ENCODE measurements at places on chromosomes 6 and 20.

DNA sequence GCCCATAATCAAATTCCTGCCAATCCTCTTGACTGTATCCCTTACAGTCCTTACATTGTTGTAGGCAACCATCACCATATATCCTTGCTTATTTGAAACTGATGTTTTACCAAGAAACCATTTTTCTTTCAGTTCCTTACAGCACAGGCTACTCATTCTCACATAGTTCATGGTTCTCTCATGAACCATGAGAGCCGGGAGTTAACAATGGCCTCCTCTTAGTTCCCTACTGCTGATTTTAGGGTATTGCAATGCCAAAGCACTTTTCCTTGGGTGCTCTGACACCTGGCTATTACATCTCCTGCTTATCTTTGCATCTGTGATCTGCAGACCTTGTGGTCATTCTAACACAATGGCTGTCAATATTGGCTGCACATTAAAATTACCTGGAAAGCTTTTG lies 133.4 kb downstream of the MYB start:
- no peak for DNase-seq

- no peak for DNase-seq
These were observed 363.2 kb downstream of the QKI start for GRCh38 chr6:163777716-163778115.

GRCh38 chr20:63058696-63059335 lies 52.1 kb upstream of the BHLHE23 start:
- DNase-seq, result no peak

- no peak for DNase-seq
These were observed 11.2 kb downstream of the PREP start for GRCh38 chr6:105391705-105392104.

- no peak for DNase-seq
These were observed 1.3 kb upstream of the NNAT start for GRCh38 chr20:37519508-37520418.

- DNase-seq, result no peak
These were observed 160.7 kb downstream of the LRFN2 start for GRCh38 chr6:40426346-40427066.

GRCh38 chr6:113659762-113660404 lies 197.3 kb upstream of the MARCKS start:
- no peak for DNase-seq

DNA sequence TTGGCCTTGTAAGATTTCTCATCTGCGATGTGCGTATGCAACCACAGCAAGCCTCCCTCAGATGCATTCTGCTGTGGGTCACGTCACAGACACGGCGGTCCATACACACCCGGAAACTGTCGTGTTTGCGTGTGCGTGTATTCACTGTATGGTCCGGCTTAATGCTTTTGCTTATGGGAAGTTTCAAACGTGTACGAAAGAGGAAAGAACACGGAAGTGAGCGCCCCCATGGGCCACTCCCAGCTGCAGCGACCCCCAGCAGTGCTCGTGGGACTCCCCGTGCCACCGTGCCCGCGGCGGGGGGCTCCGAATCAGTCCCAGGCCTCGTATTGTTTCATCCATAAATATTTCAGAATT lies 10.2 kb downstream of the DLL1 start:
- DNase-seq, result no peak

DNA sequence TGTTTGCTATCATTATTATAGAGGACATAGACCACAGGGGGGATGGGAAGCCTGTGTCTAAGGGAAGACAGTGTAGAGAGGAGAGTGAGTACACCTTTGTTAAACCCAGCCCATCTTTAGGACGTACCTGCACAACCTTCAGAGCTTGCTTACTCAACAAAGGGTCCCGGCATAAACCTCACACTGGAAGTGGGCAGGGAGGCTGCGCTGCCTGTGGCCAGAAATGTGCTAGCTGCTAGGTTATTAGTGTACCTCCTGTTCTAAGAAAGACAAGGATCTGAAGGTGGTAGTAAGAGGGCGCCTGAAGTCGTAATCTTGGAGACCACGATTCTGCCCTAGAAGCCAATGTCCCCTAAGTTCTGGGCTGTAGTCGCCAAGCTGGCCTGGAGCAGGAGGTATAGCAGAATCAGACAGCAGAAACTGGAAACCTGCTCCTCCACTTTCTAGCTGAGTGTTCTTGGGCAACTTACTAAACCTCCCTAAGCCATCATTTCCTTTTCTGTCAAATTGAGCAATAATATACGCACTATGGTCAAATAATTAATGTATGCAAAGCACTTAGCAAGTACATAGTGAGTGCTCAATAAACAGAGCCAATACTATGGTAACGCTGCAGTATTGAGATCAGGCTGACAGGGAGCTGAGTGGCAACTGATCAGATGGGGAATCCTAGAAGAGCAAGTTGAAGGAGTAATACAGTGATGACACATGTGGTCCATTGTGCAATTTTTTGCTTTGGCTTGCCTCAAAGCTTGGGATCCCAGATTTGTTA lies 16.8 kb upstream of the AKIRIN2 start:
- no peak for DNase-seq

DNA sequence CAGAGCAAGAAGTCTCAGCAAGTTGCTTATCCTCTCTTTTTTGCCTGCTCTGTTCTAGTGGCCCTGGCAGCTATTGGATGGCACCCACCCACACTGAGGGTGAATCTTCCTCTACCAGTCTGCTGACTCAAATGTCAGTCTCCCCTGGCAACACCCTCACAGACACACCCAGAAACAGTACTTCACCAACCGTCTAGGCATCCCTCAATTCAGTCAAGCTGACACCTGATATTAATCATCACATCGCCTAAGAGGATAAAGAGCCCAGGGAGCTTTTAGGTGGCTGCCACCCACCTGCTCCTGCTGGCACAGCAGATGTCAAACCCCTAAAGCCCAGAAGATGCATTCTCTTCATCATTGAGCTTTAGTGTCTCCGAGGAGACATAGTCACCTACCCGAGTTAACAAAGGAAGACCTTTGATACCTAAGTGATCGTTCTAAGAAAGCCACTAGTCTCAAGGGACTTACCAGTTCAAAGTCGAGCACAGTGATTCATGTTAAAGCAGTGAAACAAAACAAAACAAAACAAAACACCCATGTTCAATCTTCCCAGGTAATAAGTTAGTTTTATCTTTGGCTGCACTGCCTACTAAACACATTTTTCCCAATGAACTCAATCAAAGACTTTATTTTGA lies 97.7 kb upstream of the KCNQ5 start:
- DNase-seq, result no peak

DNA sequence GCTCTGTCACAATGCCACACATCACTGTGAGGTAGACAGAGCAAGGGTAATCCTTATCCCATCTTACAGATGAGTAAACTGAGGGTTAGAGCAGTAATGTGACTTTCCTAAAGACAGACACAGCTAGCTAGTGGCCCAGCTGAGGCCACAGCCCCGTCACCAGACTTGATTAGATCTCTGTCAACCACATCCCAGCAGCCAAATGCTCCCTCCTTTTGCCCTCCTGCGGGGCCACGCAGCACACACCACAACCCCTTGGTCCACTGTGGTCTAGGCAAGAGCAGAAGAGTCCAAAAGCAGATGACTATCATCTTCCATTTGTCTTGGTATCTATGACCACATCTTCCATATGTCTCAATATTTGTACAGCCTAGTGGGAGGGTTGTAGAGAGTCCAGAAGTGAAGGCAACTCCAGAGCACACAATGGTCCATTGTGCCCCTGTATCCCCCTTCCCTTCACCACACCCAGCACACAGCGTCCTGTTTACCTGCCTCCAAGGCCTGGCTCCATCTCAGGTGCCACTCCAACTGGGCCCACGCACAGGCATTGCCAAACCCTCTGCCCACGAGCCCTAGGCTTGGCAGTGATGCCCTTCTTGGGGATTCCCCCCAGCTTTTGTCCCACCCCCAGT lies 47.1 kb upstream of the FOXP4 start:
- no peak for DNase-seq

DNA sequence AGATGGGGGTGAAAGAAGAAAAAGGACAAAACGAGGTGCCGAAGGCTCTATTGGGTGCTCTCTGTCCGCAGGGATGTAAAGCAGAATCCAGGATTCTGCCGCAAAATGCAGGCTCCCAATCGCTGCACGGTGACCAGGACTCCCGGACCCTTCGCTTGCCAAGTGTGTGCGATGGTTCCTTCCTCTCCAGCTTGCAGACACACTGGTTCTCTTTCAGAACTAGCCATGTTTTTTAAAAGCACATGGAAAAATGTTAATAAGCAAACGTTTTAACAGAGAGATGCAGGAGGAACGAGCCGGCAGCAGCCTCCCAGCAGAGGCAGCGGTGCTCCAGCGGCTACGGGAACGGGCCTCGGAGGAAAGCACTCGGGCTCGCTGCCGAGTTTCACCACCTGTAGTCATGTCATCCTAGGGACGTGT lies 59.6 kb downstream of the ZNF831 start:
- DNase-seq, result no peak

DNA sequence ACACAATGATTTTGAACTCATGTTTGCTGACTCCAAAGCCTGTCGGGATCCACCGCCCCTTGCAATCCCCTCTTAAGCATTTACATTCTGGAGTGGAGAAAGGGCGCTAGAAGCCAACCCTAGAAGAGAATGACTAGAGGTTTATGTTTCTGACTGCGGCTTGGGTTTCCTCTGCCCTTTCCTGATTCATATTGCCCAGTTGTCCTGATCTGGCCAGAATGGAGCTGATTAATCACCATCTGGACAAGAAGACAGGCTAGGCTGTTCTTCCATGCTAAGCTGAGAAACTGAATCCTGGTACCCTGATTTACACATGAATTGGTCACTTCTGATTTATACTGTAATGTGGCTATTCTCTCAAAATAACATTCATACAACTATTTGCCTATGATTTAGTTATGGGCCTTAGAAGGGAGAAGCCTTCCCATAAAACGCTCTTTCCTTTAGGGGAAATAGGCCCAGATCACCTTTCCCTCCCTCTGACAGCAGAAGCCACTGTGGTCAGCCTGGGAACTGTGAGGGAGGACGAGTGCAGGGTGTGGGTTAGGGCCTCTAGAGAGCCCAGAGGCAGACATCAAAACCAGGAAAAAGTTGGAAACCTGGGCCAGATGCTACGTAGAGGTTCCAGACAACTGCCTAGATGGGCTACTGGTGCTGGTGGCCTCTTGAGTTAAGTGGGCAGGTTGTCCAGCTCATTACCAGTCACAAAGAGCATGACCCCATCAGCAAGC lies 199.2 kb upstream of the PRDM1 start:
- no peak for DNase-seq

DNA sequence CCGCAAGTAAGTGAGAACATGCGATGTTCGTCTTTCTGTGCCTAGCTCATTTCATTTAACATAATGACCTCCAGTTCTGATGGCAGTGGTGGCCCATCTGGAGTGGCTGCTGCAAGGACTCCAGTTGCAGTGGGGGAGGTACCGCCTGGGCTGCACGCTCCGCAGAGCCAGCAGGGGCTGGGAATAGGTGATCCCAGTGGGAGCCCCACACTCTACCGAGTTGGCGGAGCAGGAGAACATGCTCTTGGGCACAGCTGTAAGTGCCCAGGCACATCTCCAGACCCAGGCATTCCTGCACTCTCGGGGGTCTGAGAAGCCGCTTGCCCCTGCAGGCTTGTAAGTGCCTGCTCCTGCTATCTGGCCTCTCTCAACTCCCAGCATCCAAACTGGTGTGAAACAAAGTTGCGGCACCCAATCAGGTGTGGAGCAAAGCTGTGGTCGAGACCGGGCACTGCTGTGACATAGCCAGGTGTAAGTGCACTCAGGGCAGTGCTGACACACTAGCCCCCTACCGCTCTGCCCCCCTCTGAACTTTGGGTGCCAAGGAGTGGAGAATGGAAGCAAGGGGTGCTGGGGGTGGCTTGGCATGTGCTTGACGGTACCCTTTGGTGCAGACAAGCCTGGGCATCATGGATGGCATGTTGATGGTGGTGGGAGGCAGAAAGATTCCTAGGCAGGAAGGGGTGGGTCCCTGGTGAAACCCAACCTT lies 130.2 kb downstream of the HTR1B start:
- no peak for DNase-seq

DNA sequence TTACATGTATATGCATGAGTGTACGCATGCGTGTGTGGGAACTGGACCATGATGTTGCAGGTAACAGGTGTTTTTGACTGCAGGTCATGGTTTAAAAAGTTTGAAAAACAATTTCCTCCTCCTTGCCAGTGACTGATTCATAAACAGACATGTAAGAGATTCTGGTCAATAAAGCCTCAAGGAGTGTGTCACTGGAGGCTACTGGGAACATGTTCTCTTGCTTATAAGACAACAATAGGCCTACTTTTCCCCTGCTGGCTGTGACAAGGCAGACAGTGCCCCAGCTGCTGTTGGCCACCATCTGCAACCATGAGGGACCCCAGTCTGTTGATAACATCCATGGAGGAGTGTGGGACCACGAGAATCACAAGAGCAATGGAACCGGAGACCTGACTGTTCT lies 12.7 kb downstream of the LEMD2 start:
- DNase-seq, result no peak

DNA sequence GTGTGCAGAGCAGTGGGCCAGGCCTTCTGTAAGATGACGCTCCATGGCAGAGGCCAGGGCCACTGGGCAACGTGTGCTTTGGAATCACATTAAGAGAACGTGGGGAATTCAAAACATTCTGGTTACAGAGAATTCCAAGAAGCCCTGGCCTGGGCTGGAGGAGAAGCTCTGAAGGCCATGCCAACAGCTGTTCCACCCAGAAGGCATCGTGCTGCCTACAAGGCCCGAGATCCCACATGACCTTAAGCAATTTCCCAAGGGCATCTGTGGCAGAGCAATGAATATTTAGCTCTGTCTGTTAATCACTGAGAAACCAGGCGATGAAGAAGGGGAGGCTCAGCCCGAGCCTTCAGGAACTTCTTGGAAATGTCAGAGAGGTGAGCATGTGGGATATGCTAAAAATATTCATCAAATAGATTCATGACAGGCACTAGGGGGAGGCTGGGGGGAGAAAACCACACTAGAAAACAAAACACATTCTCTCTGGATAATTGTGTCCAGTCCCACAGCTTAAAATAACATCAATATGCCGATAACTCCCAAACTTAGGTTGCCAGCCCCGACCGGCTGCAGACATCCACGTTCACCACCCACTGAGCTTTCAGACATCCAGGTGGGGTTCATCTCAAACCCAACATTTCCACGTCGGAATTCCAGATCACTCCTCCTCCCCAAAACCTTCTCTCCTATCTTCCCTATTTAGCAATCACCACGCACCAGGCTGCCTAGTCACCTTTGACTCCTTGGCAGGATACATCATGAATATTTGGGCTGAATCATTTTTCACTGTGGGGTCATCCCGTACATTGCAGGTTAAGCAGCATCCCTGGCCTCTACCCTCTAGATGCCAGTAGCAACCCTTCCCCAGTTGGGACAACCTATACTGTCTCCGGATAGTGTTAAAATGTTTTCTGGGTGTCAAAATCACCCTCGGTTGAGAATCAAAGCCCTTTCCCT lies 6.6 kb downstream of the SULF2 start:
- no peak for DNase-seq

- DNase-seq, result no peak
These were observed 97.6 kb upstream of the HDGFL1 start for GRCh38 chr6:22471746-22472145.

- no peak for DNase-seq
These were observed 24.8 kb upstream of the MYT1 start for GRCh38 chr20:64139199-64140060.

- DNase-seq, result no peak
These were observed 279.7 kb downstream of the ZFAND3 start for GRCh38 chr6:38099221-38099620.

- DNase-seq, result no peak
These were observed 226.5 kb downstream of the MAFB start for GRCh38 chr20:40462566-40462965.

GRCh38 chr6:149859938-149860337 lies 4.2 kb downstream of the LRP11 start:
- DNase-seq, result no peak

All from astrocyte of the cerebellum (primary cell).